ENCODE measurements at places on chromosomes 11 and 22.

- H3K36me3 ChIP-seq, result no peaks in the 10 kb centered on the region
- no peaks in the 10 kb centered on the region for H3K27me3 ChIP-seq
- H3K4me1 ChIP-seq, result peaks cover 2% of the 10 kb centered on the region
- H3K27ac ChIP-seq, result no peak overlapping the region
Observed at GRCh38 chr22:38419121-38419857, 35.7 kb downstream of the KCNJ4 start.

DNA sequence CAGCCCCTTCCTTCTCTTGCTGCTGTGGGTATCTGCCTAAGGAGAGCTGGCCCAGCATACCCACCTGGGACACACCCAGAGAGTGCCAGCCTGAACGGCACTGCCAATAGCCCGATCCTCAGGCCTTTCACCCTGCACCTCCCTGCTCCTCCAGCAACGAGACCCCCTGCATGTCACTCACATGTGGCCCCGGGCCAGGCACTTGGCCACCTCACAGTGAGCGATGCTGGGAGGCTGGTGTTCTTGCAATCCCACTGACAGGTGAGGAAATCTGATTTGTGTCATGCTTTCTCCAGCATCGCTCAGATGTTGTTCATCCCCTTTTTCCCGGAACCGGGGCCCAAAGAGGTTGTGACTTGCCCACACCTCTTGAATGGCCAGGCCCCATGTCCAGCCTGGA, 20.5 kb downstream of the DAGLA start:
- peaks cover 51% of the 10 kb centered on the region for H3K4me1 ChIP-seq
- H3K27ac ChIP-seq, result no peak overlapping the region
- DNase-seq, result no peak
- no peaks in the 10 kb centered on the region for H3K27me3 ChIP-seq
- no peak overlapping the region for H3K4me3 ChIP-seq
- no peaks in the 10 kb centered on the region for H3K36me3 ChIP-seq

- no peaks in the 10 kb centered on the region for H3K36me3 ChIP-seq
- no peaks in the 10 kb centered on the region for H3K27me3 ChIP-seq
Observed at GRCh38 chr11:117843666-117844484, 19.3 kb upstream of the FXYD2 start.

- H3K36me3 ChIP-seq, result peaks cover 35% of the 10 kb centered on the region
- H3K4me3 ChIP-seq, result peak within 1 kb of the TSS; percentile 97
- H3K27ac ChIP-seq, result peak within 1 kb of the TSS; percentile 98
- peak; percentile 86 for DNase-seq
- peaks cover 54% of the 10 kb centered on the region for H3K4me1 ChIP-seq
Observed at GRCh38 chr11:73982595-73982989, at the start of gene UCP2. Gene UCP2, minus strand, starts transcription at chr11:73982843. Its CDS starts 4,465 bp downstream, at chr11:73978378.

GRCh38 chr11:19558189-19558986, 154.2 kb upstream of the NAV2 start:
- DNase-seq, result no peak
- H3K4me1 ChIP-seq, result no peaks in the 10 kb centered on the region
- no peaks in the 10 kb centered on the region for H3K36me3 ChIP-seq

DNA sequence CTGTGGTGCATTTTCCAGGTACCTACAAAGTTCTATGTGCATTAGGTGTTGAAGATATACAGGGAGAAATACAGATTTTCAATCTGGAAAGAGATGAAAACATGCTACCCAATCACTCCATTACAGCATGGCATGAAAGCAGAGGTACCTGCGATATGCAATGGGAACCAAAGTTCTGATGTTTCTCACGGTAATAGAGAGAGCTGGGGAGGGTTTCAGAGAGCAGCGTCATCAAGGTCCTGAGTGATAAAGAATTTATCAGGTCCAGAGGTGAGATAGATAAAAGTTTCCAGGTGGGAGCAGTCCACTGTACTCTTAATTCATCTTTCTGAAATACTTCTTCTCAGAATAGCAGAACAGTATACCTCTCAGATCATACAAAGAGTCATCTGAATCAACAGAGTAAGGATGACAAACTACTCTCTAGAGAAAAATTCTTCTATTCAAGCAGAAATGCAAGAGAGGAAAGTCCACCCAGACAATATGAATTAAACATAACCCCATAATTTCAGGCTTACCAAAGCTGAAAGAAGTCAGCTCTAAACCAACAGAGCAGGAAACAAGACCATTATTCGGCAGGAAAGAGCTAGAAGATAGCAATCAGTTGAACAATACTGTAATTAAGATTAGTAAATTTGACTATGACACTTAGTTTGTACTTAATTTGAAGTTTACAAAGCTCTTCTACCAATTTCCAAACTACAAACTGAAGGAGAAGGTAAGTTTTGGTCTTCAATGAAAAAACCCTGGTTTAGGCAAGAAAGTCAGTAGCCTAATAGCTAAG, 12.8 kb downstream of the CTSC start:
- DNase-seq, result no peak
- peaks cover 17% of the 10 kb centered on the region for H3K4me1 ChIP-seq
- peaks cover 62% of the 10 kb centered on the region for H3K36me3 ChIP-seq
- peak overlapping the region; percentile 24 for H3K27ac ChIP-seq
- H3K27me3 ChIP-seq, result no peaks in the 10 kb centered on the region
- no peak overlapping the region for H3K4me3 ChIP-seq
